Fibroblast of upper back skin (primary cell): ENCODE measurements at places on chromosomes 2 and 18.

DNA sequence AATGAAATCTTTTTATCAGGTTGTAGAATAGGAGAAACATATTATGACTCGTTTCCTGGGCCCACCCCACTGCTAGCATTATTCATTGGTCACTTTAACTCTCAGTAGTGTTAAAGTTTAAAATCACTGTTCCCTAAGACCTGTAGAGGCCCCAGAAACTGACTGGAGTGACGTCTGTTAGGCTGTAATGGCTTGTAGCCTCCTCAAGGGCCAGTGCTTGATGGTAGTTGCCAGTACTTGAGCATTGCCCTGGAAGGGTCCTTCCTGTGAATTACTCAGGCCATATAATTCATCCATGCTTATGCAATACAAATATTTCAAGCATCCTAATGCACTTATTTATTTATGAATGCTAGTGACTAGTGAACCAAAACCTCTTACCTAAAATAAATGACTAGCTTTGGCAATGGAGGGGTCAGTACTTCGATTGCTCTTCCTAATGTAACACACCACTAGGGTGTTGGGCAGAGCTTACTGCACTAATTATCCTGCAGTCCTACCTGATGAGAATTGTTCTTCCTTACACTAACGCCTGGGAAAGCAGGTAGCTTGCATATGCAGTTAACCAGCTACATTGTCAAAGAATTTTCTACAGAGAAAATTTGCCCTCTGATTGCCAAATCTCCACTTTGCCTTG, 31.2 kb downstream of the ARHGAP25 start:
- DNase-seq: peak; percentile 21

DNA sequence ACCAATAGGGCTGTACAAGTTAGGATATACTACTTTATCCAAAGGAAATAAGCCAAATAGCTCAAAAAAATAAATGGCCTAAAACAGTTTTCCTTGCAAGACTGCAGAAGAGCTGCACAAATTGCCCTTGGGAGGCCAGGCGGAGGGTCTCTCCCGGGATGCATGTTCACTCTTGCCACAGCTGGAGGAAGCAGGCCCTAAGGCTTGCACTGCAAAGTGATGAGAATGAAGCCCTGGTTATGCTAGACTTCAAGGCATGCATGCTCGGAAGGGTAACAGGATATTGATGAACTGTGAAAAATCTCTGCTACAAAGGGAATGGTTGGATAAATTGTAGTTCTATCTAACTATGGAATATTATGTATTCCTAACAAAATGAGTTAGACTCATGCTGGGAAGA, 27.5 kb upstream of the LDLRAD4 start:
- DNase-seq: no peak

DNA sequence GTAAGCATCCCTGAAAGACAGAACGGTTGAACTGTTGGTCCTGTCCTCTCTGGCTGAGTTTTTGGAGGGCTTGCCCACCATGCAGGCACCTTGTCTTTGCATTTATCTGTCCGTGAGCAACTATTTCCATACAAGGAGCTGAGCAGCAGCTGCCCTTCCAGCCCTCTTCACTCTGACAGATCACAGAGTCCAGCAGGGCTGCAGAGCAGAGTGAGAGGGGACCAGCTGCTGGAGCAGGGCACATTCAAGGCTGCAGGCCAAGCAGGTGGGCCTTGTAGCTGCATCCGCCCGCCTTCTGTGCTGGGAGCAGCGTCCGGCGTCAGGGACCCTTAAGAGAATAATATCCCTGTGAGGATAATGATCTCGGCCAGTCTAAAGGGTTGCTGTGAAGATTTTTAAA, 9.5 kb downstream of the SMYD1 start:
- no peak for DNase-seq

GRCh38 chr18:49073437-49073836, 122.7 kb upstream of the SMAD7 start:
- DNase-seq: no peak

GRCh38 chr2:33602201-33602830, 3.2 kb upstream of the FAM98A start:
- DNase-seq: peak; percentile 22

DNA sequence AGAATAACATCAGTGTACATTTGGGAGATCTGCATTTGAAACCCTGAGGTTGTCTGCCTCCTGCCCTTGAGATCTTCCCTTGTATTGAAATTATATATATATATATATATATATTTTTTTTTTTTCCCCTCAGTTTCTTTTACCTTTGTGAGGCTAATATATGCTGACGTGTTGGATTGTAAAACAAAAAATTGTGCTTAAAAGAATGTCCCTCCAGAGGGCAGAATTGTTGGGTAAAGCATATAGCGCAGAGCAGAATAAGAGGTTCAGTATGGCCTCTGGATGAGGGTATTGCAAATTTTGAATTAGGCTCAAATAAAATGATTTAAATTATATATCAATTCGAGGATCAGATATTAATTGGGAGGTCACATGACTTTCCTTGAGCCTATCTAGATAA, 12.4 kb downstream of the NABP1 start:
- DNase-seq: no peak

DNA sequence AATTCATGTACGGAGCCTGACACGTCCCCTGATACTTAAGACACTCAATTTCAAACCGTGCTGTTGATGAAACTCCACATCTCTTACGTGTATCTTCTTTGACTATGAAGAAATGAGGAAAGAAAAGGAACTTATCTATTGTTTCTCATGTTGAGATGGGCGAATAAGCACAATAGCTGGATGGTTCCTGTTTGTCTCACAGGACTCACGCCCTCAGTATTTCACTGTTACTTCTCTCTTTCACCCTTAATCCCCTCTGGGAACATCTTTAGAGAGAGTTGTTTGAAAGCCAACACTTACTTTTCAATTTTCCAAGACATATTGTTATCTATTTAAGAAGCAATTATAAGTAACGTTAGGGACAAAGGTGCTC, 99.8 kb downstream of the COPS8 start:
- no peak for DNase-seq

DNA sequence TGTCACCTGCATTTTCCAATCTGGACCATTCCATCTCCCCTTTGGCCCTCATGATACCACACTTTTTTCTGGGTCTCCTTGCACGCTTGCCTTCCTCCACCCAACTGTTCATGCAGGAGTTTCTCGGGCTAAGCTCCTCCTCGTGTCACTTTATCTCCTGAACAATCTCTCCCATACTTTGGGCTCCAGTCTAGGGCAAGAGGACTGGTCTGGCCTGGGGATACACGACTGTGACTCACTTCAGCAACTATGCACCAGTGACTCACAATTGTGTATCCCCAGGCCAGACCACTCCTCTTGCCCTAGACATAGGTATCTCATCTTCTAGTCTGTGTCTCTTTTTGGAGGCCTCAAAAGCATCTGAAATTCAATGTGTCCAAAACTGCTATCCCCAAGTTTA, 149.4 kb upstream of the PTPRM start:
- DNase-seq: peak; percentile 61

DNA sequence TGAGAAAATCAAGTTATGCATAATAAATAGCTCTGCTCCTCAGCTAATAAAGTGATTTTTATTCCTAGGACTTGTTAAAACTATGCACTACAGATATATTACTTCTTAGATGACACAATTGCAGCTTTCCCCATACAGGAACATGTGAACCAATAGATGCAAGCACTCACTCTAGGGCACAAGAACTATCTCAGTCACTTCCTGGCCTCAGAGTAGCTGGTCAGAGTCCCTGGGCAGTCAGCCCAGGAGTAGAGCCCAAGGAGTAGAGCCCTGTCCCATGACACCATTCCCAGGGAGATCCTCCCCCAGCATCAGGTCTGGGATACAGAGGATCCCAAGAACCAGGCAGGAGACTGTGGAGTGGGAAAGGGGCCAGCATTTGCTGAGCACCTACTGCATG, 2.7 kb downstream of the TNS1 start:
- DNase-seq: peak; percentile 71

DNA sequence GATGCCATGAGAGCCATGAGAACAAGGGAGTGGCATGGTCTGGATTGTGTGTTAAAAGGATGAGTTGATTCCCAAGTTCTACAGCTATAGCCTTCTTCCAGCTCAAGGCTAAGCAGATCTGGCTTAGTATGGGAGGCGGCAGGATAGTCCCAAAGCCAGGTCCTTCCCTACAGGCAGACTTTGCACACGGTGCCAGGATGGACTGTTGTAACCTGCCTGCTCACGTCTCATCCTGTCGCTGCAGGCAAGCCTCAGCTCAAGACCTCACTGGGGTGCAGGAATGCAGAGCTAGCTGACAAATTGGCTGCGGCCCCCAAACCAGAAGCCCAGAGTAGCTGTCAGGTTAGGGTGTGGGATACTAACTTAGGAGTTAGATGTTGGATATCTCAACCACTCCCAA, 28.8 kb upstream of the IGFBP5 start:
- no peak for DNase-seq

- no peak for DNase-seq
These were observed 21.9 kb downstream of the CASP10 start for GRCh38 chr2:201204655-201205514.
